ENCODE measurements at places on chromosomes 2 and 18. TPM values are rescaled to one million over a fixed set of nuclear protein-coding genes. Genes with fewer than 3 reads are reported as not detected.

GRCh38 chr2:86807133-86807467 is 16.4 kb upstream of the CD8A start:
- no peak for DNase-seq

DNA sequence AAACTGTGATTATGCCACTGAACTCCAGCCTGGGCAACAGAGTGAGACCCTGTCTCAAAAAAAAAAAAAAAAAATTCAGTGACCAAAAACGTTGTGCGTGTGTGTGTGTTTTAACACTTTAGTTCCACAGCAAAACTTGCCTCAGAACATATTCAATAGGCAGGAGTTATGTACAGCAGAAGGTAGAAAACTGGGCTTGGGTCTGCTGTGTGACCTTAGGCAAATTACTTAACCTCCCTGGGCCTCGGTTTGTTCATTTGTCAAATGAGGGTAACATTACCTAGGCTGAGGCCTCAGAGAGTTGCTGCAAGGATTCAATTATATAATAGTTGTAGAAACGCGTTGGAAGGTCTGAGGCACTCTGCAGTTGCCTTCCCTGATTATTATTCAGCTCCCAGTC is 10.3 kb upstream of the SCG2 start:
- no peak for DNase-seq

DNA sequence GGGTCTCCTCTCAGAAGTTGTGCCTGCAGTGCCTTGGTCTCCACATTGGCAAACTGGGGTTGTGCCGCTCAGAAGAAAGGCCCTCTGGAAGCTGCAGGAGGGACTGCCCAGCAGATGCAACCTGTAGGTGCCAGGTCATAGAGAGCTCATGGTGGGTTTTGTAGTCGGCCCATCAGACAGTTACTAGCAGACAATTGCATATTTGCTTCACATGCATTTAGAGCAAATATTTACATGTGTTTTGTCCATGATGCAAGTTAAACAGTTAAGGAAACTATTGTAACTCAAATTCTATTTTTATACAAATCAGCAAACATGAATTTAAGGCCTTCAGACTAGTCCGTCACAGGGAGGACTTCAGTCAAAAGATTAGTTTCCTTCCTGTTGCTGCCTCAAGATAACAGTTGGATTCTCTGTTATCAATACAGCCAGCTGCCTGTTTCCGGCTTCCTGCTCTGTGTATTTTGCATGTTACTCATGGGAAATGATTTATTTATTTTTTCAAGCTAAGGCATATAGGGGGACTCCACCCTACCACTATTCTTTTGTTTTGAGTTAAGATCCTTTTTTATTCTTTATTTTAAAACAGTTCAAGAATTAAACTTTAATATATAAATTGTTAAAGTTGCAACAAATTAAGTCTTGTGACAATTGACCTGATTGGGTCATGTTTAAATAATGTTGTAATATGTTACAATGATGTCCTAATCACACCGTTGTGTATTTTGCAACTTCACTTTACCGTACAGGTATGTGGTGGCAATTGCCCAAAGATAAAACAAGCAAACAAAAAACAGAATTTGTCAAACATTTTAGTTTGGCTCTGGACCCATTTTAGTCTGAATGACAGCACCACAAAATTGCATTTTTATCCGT is 133.5 kb downstream of the SPTBN1 start:
- no peak for DNase-seq

- DNase-seq, result no peak
These were observed 26.5 kb downstream of the PPP4R3B start for GRCh38 chr2:55590810-55591440.

Gene LRP2
- total RNA-seq, result 5.7 TPM
